AG08396 (cell line): ENCODE measurements at places on chromosomes 5 and 9.

GRCh38 chr5:25393957-25394356 is 749.2 kb upstream of the CDH10 start:
- DNase-seq = no peak

DNA sequence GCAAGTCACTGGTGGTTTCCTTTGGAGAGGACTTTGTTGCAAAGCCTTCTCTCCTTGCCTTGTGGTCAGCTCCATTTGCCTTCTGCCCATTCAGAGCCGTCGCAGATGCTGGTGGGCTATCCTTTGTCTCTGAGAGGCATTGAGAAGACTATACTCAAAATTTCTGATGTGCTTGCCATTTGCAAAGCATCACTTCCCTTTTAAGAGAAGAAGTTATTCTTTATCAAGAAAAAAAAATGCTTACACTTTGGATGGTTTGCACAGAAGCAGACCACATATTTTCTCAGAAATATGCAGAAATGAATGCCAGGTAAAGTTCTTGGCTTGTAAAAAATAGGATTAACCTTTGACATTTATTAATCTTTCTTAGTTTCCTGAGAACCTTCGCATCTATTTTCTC is 195.8 kb upstream of the KLF4 start:
- DNase-seq = no peak

DNA sequence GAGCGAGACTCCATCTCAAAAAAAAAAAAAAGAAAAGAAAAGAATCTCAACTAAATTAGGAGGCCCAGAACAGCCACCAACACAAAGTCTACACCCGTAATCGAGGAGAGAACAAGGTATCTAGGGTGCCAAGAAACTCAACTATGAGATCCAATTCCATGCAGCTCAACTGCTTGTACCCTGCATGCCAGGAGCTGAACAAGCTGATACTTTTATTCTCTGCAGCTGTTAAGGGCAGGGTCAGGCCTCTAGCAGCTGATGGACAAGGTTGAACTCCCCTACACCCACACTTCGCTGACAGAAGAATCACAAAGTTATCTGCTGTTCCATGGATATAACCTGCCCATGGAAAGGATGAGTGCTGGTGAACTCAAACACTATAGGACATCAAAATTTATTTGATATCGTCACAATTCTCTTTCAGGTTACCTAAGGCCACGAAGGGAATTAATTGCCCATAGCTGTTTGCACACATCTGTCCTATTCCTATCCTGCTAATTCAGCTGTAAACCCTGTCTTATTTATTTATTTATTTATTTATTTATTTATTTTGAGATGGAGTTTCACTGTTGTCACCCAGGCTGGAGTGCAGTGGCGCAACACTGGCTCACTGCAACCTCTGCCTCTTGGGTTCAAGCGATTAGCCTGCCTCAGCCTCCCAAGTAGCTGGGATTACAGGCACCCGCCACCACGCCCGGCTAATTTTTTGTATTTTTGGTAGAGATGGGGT is 20.7 kb downstream of the UBAP2 start:
- no peak for DNase-seq

GRCh38 chr5:11955331-11955730 is 51.1 kb upstream of the CTNND2 start:
- DNase-seq = no peak

- DNase-seq = peak; percentile 63
These were observed 60.4 kb upstream of the CAST start for GRCh38 chr5:96601715-96602244.

DNA sequence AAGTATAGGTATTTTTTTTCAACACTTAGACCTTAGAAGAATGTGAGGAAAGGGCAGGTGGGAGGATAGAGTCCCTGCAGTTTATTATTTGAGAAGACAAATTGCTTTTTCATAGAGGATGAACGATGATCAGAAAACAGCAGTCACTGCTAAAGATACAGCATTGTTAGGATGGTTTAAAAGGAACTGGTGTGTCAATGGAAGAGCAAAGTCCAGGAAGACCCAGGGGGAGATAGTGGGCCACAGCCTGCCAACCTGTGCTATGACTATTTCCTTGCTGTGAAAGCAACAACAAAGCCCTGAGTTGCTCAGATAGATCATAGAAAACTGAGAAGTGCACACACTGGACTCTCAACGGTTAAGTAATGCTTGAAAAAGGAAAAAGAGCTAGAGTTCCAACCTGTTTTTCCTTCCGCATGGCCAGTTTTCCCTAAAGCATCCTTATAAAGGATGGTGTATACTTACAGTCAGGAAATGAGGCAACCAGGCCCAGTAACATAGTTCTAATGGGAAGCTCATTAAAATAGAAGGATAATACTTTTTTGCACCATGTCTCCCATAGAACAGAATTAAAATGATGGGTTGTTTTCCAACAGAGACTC is 153.8 kb downstream of the CEMIP2 start:
- DNase-seq = no peak

- no peak for DNase-seq
These were observed 610.2 kb downstream of the ANXA1 start for GRCh38 chr9:73761905-73762304.

DNA sequence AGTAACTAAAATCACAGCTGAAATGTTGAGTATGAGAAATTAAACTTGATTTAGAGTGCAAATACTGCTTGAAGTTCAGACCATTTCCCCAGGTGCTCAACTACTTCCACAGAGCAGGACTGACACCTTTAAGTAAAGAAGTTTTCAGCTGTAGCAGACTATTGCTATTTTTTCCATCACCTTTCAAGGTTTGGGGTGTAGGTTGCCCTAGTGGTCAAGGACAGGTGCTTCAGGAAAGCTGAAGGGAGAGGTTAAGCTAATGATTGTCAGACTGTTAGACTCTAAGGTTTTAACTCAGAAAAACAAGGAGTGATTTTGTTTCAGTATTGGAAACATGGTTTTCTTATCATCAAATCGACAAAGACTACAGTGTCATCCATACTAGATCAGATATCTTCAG is 162.1 kb downstream of the CCDC192 start:
- DNase-seq = no peak

DNA sequence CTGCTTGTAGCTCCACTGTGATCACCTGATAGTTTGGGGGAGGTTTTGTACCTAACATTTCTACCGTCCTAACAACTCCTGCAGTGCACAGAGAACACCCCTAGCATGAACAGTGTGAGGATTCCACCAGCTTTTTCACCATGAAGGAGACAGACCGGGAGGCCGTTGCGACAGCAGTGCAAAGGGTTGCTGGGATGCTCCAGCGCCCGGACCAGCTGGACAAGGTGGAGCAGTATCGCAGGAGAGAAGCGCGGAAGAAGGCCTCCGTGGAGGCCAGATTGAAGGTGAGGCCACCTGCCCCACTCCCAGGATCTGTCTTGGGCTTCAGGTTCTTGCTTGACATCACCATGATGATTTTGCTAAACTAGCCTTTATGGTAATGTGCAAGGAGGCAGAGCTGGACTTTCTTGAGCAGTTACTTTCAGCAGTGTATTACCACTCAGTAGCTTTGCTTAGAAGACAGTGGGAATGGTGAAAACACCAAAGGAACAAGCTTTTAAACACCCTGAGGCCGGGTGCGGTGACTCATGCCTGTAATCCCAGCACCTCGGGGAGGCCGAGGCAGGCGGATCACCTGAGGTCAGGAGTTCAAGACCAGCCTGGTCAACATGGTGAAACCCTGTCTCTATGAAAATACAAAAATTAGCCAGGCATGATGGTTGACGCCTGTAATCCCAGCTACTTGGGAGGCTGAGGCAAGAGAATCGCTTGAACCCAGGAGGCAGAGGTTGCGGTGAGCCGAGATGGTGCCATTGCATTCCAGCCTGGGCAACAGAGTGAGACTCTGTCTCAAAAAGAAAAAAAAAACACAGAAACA is 3.3 kb downstream of the EXOC3 start:
- no peak for DNase-seq

- no peak for DNase-seq
These were observed 34.5 kb upstream of the SPARC start for GRCh38 chr5:151721087-151721646.
